ENCODE measurements at places on chromosomes 4 and X.

GRCh38 chr4:41154814-41155177, 59.5 kb downstream of the APBB2 start:
- peak; percentile 87 for DNase-seq

GRCh38 chr4:75031775-75032174, 98.9 kb downstream of the PARM1 start:
- no peak for DNase-seq

- peak; percentile 46 for DNase-seq
Measured at GRCh38 chr4:140163029-140163810, 9.2 kb upstream of the MAML3 start.

DNA sequence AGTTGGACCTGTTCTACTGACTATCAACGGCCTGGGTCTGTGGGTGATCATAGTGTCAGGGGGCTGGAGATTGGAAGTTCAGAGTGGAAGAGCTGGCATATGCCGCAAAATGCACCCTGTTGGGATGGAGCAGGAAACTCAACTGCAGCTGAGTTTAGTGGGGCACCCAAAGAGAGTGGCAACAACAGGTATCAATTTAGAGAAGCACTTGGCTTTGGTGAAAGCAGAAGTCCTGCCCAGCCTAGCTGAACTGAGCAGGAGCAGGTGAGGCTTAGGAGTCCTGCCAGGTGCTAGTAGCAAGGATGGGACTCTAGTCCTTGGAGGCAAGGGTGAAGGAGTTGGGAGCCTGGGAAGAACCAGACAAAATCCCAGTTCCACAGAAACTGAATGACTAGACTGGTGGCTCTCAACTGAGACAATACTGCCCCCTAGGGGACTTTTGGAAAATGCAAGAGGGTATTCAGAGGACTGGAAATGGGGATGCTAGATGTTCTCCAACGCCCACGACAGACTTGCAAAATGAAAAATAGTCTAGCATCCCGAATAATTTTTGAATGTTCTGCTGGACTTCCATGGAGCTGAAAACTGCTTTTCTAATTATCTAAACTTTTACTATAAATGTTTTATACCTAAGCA, 49.4 kb downstream of the RTL9 start:
- DNase-seq = peak; percentile 75

DNA sequence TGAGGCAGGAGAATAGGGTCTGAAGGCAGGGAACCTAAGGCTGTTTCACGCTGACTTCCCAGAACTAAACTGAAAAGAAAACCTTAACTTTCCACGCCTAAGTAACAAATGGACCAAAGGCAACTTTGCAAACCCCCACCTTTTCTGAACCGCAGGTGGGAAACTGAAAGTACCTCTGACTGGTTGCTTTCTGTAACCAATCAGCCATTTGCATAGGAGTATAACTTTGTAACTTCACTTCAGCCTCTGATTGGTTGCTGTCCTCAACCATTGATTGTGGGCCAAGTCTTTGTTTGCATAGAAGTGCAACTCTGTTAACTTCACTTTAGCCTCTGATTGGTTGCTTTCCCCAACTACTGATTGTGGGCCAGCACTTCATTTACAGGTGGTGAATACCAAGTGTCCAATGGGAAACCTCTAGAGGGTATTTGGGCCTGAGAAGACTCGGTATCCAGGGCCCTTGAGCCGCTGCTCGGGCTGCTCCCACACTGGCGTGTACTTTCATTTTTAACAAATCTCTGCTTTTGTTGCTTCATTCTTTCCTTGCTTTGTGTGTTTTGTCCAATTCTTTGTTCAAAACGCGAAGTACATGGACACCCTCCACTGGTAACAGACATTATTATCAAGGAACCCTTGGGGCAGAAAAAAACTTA, 121.6 kb upstream of the CBR4 start:
- DNase-seq = no peak
